Activated T-cell treated with anti-CD3 and anti-CD28 coated beads for 24 hours (primary cell): ENCODE measurements at places on chromosomes 6 and 20.
A peak's percentile ranks its signal among the peaks of the same experiment; 100 is the strongest.

DNA sequence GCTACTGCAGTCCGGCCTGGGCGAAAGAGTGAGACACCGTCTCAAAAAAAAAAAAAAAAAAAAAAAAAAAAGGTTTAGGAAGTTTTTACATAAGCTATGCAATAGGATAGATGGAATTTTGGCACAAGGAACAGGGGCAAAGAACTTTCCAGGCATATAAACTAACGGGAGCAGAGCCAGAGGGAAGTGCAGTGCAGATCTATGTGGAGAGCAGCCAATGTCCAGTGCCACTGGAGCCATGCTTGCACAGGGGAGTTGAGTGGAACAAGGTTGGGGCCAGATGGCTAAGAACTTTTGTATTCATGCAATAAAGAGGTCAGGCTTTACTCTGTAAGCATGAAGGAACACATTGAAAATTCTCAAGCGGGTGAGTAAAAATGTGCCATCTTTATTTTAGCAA, 10.8 kb downstream of the SLC17A2 start:
- DNase-seq, result no peak

DNA sequence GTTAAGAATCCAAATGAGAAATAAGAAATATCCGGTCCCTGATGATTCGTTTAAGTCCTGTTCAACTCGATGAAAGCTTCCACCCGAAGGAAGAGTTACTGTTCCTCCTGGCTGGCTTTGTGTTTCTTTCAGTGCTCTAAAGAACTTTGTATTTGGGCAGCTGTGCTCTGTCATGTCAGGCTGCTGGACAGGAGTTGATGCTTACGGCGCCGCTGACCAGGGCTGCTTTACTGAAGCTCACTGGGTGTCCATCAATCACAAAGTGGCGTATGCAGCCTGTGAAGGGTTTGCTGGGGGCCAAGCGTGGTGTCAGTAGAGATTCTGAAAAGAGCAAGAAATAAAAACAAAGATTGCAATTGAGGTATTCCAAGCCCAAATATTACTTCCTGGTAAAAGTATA, 21.9 kb downstream of the FAM229B start:
- no peak for DNase-seq

- no peak for DNase-seq
These were observed 106.9 kb downstream of the IPCEF1 start for GRCh38 chr6:154249499-154250298.

GRCh38 chr6:42512579-42512978, 51.2 kb upstream of the UBR2 start:
- DNase-seq, result no peak

DNA sequence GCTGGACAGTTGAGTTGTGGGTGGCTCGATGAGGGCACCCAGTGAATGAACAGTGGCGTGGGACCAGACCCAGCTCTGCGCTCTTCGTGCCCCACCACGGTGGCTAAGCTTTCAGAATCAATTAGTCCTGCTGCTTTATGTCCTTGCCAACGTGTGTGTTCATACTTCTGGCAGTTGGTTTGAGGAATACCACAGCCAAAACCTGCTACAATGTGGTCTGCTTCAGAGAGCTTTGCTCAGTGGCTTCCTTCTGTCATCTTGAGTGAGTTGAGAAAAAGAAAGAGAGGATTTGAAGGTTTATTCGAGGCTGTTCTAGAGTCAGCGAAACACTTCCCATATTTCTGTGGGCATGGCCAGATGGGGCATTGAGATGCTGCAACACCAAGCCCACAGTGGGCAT, 39.5 kb upstream of the SLC22A2 start:
- DNase-seq, result no peak

DNA sequence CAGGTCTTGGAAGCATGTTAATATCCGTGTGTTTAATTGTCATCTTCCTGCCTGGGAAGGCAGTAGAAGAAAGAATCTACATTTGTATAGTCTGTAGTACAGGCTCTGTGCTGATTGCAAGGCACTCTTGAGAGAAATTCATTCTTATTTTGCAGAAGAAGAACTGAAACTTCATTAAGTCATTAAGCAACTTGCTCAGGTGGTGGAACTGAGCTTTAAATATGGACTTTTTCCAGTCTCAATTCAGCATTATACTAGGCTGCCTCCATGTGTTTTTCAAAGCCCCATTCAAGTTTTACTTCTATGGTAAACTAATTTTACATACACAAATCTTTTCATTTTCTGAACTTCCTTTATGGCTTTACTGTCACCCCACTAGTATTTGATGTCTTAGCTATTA, 18.7 kb downstream of the ZNF451 start:
- no peak for DNase-seq

GRCh38 chr20:33191955-33192354, 24.0 kb downstream of the BPIFA2 start:
- no peak for DNase-seq

DNA sequence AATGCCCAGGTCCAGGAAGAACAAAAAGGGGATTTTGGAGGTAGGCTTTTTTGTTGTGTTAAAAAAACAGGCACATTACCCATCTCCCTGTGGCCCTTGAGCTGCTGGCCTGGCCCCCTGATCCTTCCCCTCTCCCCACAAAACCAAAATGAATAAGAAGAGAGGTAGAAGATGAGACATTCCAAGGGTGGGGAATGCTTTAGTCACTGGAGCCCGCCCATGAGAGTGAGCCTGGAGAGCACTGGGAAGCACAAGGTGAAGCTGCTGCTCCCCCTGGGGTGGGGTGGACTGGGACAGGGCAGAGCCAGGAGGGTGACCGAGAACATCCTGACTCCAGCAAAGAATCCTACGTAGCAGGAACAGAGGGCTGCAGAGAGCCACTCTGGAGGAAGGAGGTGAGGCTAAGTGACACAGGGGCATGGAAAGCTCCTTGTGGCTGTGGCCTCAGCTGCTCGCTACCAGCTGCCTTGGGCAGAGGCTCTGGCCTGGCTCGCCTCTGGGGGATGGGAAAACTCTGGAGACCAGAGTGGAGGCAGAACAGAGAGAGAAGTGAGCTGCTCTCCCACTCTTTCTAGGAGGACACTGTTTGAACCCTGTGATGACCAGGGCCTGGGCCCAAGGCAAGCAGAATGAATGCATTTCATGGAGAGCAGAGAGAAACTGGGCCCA, 48.3 kb downstream of the AKAP7 start:
- no peak for DNase-seq

DNA sequence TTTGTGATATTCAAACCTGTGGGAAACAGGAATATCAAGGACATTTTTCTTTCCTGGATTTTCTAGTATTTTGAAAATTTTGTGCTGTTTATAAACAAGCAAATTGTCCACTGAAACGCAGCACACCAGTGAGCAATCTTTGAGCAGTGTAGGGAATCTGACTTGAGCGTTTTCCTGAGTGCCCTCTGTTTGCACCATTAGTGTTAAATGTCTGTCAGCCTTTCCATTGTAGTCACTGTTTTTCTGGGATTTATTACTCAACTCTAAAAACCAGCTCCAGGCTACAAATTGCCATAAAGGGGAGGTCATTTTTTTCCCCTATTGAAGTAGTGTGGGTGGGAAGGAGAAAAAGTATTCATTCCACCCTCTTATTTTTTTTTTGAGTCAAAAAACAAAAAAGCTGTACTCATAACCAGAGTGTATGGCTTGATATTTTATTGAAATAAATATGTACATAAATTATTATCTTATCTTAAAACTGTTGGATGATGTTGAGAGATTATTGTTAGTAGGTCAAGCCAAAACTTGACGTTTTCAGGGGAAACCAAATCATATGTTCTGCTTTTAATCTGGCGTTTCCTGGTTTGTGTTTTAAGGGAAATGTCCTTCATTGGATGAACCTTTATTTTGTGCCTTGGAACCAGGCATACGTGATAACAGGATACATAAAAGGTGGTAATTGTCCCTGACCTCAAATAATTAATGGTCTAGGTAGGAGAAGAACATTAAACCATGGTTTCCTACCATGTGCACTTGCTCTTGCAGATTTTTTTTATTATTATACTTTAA, 51.8 kb downstream of the TSHZ2 start:
- no peak for DNase-seq

- no peak for DNase-seq
These were observed 126.2 kb downstream of the PTPRK start for GRCh38 chr6:128394167-128394566.

DNA sequence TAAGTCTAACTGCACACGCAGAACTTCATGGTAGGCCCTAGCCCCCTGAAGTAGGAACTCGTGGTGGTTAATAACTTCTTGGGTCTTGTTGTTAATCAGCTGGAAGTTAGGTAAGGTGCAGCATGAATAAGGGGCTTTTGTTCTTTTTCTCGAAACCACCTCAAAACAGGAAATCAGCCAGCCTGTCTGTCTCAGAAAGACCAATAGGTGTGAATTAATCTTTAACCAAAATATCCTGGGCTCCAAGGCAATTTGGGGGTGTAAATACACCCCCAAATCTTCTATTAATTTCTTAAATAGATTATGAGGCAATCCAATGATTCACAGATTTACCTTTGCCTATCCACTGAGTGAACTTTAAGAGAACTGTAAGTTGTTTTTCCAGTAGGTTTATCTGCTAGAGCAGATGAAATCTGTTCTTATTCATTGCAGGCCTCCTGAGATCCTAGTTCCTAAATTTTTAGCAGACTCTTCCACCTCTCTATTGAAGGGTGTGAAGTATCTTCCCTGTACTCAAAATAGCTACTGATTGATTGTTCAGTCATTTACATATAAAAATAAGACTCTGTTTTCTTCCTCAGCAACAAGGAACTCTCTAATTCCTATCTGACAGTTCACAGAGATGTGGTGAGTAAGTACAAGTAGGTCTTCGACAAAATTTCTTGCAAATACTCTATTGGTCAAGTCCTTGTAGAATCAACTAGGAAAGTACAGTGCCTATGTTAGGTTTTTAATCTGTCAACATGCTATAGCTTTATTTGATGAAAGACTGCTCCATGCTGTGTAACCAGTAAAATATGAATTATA, 427.1 kb upstream of the NOX3 start:
- DNase-seq, result no peak

DNA sequence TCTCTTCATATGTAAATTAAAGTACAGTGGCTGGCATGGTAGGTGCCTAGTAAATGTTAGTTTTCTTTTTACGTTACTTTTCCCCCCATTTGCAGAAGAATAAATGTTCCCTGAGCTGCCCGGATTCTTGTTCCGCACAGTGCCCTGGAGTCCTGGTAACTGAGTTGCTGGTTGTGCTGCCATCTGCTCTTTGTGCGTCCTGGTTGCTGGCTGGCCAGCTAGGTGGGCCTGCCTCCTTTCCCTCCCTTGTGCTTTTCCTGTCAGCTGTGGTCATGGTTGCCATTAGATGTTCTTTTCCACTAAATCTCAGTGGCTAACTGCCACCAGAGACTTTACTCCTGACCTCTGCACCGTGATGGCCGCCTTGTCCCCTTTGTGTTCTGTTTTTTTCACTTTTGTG, 28.6 kb downstream of the CEP43 start:
- no peak for DNase-seq

GRCh38 chr6:28673787-28674671, 148.3 kb downstream of the GPX5 start:
- peak; percentile 65 for DNase-seq

- no peak for DNase-seq
These were observed 114.6 kb downstream of the JPH2 start for GRCh38 chr20:44072384-44072783.

DNA sequence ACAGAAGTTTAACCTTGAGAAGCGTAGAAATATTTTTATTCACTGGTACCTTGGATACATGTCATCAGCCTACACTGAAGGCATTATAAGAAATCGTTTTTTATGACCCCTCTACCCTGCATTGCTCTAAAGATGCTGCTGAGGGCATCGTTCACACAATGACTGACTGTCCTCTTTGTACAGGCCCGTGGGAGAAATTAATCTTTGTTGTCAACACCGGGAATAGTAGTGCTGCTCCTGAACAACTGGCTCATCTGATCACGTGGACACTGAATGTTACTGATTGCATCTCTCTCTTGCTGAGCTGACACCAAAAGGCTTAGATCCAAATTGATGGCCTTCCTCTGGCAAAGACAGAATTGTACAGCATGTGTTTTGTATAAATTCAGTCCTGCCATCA, 157.1 kb upstream of the SMLR1 start:
- DNase-seq, result no peak

DNA sequence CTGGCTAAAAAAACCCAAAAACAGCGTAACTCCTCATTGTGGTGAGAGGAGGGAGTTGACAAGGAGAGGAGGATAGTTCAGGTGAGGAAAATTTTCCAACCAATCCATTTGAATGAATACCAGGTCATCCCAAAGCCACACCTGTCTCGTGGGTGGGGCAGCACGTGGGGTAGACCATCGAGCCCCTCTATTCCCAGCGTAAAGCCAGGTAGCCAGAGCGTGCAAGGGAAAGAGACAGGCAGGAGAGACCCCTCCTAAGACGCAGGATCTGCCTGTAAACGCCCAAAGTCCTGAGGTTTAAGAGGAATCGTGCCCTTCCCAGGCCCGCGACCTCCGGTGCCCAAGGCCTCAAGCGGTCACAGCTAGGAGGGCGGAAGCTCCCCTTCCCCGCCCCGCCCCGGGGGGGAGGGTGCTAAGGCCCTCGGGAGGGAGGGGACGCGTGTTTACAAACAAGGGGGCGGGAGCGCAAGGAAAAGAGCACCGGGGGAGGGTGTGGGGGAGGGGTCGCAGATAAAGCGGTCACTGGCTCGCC, 712 bp downstream of the RXRB start:
- DNase-seq, result peak; percentile 63
